ENCODE measurements at places on chromosomes 16 and 17. TPM values are rescaled to one million over a fixed set of nuclear protein-coding genes. Genes with fewer than 3 reads are reported as not detected.

- DNase-seq = no peak
These were observed 9.7 kb upstream of the CIAO3 start for GRCh38 chr16:750485-750884.

- no peak for DNase-seq
These were observed 73.6 kb upstream of the CCL1 start for GRCh38 chr17:34436607-34437006.

DNA sequence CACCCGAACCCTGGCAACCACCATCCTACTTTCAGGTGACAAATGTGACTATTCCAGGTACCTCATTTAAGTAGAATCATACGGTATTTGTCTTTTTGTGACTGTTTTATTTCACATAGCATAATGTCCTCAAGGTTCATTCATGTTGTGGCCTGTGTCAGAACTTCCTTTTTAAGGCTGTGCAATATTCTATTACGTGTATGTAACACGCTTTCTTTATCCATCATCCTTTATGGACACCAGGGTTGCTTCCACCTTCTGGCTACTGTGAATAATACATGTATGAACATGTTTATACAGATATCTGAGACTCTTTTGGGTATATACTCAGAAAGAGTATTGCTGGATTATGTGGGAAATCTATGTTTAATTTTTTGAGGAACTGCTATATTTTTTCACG is 28.7 kb upstream of the RSL1D1 start:
- no peak for DNase-seq

GRCh38 chr17:58513267-58513964 is 1.0 kb downstream of the MTMR4 start:
- peak; percentile 85 for DNase-seq

DNA sequence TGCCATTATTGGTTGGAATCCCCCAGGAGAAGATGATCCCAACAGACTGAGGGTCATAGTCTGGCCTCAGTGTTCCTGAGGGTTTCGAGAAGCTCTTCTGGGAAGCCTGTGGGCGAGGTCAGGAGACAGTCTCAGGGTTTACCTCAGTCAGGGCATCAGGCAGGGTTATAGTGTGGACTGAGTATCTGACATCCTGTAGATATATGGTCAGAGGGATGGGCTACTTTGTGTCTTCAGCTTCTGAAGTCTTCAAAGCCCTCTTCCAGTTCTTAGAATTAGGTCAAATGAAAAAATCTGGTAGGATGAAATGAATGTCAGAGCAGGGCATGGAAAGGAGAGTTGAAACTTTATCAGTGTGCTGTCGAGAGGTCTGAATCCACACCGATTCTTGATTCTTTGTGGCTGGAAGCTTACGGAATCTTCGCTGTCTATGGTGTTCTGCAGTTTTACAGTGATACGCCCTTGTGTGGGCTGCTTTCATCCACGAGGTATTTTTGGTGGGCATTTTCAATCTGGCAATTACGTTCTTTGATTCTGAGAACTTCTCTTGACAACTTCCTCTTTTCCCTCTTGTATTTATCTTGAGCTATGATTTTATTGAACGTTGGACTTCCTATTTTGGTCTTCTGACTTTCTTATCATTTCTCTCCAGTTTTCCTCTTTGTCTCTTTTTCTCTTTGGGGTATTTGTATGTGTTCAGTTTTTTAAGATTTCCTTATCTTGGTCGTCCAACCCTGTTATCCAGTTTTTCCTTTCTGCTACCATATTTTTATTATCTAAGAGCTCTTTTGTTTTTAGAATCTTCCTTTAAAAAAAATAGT is 30.4 kb downstream of the BPTF start:
- DNase-seq = no peak

DNA sequence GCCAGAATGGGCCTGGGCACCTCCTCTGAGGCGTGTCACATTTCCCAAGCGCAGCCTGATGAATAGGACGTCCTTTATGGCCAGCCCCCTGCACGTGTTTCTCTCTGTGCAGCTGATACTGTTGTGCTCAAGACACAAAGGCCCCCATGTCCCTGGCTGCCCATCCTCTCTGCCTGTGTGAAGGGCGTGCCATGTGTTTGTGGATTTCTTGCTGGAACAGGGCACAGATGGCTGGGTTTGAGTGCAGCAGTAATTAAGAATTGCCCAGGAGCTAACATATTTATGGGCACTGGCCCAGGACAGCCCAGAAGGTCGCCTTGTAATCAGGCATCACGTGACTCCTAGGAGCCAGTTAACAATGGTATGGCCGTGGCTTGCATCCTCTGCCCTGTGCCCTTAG is 181.1 kb downstream of the CCDC182 start:
- peak; percentile 71 for DNase-seq

- DNase-seq = no peak
These were observed 54.4 kb upstream of the ICAM2 start for GRCh38 chr17:64074704-64075426.

DNA sequence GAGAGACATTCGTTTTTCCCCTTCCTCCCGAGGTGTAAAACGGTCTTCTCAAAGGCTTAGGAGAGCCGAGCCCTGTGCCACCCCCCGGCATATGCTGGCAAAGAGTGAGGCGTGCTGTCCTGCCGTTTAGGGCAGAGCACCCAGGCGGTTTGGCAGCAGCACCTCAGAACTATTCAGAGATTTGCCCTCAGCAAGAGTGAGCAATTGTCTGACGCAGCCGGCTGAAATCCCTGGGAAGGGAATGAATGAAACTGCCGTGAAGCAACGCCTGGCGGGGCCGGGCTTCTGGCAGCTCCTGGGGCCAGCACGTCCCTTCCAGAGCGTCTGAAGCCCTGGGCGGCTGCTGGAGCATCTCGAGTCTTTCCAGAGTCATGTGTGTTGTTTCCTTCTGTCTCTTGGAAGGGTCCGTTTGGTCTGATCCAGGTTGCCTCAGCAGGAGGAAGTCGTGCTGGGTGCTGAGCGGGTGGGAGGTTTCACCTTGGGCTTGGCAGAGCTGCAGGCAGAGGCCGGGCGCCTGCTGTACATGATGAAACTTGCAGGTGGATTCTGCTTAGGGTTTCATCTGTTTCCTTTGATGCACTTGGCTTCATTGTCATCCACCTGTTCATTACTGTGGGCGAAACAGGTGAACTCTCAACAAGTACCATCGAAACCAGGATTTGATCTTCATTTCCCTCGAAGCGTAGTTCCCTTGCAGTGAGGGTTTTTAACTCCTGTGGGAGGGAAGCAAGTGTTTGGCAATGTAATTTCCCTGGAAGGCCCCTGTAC is 35.4 kb downstream of the TBCD start:
- peak; percentile 44 for DNase-seq

DNA sequence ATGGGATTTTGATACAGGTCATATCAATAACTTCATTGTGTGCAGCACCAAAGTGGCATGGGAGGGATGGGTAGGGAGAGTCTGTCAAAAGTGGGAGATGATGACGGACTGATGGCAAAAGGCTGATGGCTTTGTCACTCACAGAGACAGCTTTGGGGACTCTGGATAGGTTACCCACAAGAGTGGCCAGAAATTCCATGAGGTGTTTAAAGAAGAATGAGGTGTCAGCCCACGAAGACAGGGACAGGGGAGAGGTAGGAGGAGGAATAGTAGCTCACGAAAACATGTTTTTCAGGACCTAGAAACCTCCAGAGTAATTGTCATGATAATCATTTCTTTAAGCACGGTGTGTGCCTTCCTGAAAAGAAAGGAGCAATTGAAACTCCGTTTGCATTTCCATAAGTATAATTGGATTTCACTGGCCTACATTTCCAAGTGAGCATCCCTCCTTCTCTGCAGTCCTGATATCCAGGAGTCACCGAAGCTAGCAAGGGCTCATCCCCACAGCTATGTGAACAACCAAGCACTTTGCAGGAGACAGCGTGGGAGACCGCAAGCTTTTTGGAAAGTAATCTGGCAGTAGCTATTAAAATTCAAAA is 60.0 kb downstream of the HSD17B2 start:
- no peak for DNase-seq

DNA sequence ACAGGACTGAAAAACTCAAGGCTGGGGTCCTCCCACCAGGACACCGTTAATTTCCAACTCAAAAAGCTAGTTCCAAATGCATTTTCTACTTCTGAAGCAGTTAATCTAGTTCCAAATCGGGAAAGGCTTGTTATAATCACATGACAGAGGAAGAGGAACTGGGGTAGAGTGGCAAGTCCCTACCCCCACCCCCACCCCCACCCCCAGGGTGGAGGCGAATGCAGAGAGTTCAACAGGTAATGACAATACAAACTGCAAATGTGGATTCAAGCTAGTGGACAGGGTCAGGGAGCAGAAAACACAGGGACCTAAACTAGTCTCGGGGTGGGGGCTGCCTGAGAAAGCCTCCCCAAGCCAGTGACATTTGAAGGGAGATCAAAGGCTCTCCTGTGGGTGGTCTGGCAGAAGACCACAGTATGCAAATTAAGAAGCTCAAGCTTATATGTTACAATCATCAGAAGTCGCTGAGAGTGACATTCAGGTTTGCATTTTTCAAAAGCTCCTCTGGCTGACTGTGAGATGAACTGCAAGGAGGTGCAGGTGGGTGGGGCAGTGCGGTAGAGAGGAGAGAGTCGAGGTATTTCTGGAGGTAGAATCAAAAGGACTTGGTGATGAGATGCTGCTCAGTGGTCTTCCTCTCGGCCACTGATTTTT is 56.4 kb upstream of the SLC25A19 start:
- DNase-seq = no peak

DNA sequence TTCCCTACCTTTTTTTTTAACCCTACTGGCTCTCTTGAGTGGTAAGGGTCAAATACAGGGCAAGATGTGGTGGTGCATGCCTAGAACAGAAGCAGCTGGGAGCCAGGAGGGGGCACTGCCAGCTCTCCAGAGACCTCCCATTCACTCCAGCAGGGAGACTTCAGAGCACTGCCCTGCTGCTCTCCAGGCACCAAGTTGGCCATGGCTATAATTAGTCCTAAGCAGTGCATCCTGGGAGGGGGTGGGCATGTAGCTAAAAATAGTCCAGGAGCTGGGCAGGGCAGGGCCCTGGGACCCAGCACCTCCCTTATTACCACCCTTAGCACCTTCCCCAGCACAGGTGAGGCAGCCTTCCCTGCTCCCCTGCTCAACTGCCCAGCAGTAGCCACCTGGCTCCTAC is 3.5 kb downstream of the CORO6 start:
- no peak for DNase-seq

GRCh38 chr16:18782697-18783429 is 7.3 kb downstream of the RPS15A start:
- DNase-seq = no peak

DNA sequence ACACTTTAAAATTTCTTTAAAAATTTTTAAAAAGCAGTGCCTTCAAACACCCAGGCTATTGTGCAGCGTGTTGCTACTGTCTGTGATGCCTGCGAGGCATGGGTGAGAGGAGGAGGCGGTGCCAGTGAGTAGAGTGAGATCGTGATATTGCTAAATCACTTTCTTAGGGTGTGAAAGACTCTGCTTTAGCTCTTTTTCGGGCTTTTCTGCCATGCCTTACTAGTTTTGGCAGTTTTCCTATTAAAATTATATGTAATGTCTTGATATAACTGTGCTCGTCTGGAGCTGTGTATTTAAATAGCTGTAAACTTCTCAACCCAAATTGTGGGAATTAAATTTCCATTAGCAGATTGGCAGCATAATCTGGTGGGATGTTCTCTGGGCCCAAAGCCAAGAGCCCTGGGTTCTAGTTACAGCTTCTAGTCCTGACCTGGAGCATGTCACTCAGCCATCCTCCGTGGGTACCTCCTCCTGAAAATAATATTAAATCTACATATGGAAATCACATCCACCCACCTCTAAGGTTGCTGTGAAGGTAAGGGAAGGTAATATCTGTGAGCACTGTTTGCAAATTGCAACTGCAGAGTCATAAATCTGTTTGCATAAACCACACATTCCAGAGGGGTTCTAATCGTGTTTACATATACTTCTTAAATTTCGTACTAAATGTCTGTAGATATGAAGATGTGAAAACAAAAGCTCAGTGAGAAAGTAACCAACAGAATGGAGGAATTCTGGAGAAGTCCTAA is 264.3 kb upstream of the CACNG5 start:
- peak; percentile 91 for DNase-seq

- no peak for DNase-seq
These were observed 431.8 kb downstream of the PMP22 start for GRCh38 chr17:14833201-14833785.

The ADAM11 gene
- polyA plus RNA-seq = 5.5 TPM

The UNC13D gene
- 1.8 TPM for polyA plus RNA-seq

The PSMD3 gene
- 166 TPM for polyA plus RNA-seq

The UTS2R gene
- not detected for polyA plus RNA-seq

The SEZ6L2 gene
- 187 TPM for polyA plus RNA-seq

The RAMP2 gene
- polyA plus RNA-seq = 64.8 TPM

The CBFA2T3 gene
- polyA plus RNA-seq = 17.6 TPM

The MAP2K6 gene
- polyA plus RNA-seq = 5.8 TPM

The TAC4 gene
- polyA plus RNA-seq = not detected

The ADAMTS18 gene
- polyA plus RNA-seq = 3.7 TPM

All from brain (organoid and tissue), 16 donors.